Cerebellar cortex (tissue), 1 donor: ENCODE measurements at places on chromosomes 2 and 18.

- no peak for DNase-seq
These were observed 36.9 kb upstream of the SLC14A1 start for GRCh38 chr18:45686891-45687611.

GRCh38 chr18:635171-635570, 22.3 kb upstream of the TYMS start:
- no peak for DNase-seq

- DNase-seq: peak; percentile 84
These were observed 606 bp downstream of the TMEM237 start for GRCh38 chr2:201642579-201643215.

- peak; percentile 78 for DNase-seq
These were observed 139.4 kb downstream of the AKAIN1 start for GRCh38 chr18:5057386-5058348.

DNA sequence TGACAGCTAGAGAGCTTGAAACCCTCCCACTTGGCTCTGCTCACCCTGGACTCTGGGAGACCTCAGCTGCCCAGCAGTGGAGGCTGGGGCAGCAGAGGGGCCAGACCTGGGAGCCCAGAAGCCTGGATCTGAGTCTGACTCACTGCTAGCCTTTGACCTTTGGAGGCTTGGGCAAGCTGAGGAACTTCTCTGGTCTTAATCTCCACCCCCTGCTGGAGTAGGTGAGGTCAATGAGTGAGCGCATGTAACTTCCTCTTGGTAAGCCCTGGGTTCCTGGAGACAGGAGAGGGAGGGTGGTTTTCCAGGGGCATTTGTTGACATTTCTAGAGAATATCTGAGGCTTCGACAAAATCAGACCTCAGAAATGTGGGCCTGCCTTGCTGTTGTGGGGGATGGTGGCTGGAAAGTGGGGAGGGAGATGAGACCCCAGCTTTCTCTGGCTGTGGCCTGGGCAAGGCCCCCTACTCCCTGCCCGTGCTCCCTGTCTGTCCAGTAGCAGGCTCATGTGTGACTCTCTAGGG, 73.0 kb upstream of the YWHAQ start:
- peak; percentile 24 for DNase-seq

GRCh38 chr2:103594823-103595222, 833.0 kb downstream of the TMEM182 start:
- DNase-seq: no peak

DNA sequence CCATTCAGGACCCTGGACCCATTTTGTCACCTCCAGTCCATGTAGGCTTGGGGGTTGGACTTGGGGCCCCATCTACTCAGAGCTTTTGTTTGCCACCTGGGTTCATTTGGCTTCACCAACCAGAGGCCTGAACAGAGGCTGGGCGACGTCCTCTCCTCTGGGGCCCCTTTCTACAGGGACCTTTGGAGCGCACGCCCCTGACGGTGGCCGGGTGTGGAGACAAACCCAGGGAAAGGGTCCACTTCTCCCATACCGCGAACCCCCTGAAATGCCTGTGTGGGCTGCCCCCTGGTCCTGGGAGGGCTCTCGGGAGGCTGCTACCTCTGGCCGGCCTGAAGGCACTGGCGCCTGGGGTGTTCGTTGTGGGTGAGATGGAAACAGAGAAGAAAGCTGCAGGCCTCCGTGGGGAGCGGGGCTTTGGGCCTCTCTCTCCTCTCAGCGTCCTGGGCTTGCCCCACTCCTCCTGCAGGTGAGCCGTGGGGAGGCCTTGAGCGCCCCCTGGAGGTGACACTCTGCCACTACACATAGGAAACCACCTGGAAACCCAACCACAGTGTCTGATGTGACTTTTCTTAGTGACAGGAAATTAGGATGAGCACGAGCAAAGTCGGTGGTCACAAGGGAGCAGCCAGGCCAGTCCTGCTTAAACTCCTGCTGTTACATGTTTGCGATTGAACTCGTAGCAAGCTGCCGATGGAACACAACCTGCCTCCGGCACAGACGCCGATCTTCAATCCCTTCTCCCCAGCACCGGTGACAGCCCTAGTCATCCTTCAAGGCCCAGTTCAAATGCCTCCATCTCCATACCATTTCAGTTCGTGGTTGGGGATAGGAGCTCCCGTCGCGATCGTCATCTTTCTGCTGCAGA, 12.0 kb upstream of the NTSR2 start:
- peak; percentile 64 for DNase-seq
